Smooth muscle cell of bladder (primary cell): ENCODE measurements at places on chromosomes 6 and 20. TPM values are rescaled to one million over a fixed set of nuclear protein-coding genes. Genes with fewer than 3 reads are reported as not detected.

The GABRR2 gene
- total RNA-seq = 0.09 and 0.14 TPM in 2 replicates

The MICB gene
- 8.2 and 8.4 TPM in 2 replicates for total RNA-seq

The MDFI gene
- 0.55 TPM in 1 of 2 replicates, not detected in the other for total RNA-seq

The CLPSL2 gene
- not detected in 2 replicates for total RNA-seq

The AKAP12 gene
- 63.9 and 67.4 TPM in 2 replicates for total RNA-seq

The NEU1 gene
- 88.7 and 119 TPM in 2 replicates for total RNA-seq

The TSBP1 gene
- total RNA-seq = not detected in 2 replicates

The SLC17A1 gene
- total RNA-seq = not detected in 2 replicates

The IL17A gene
- total RNA-seq = not detected in 2 replicates

The DEFB129 gene
- not detected in 2 replicates for total RNA-seq
